ENCODE measurements at places on chromosomes 6 and 20.

GRCh38 chr6:153553627-153554026, 422.5 kb upstream of the RGS17 start:
- DNase-seq, result peak; percentile 15

DNA sequence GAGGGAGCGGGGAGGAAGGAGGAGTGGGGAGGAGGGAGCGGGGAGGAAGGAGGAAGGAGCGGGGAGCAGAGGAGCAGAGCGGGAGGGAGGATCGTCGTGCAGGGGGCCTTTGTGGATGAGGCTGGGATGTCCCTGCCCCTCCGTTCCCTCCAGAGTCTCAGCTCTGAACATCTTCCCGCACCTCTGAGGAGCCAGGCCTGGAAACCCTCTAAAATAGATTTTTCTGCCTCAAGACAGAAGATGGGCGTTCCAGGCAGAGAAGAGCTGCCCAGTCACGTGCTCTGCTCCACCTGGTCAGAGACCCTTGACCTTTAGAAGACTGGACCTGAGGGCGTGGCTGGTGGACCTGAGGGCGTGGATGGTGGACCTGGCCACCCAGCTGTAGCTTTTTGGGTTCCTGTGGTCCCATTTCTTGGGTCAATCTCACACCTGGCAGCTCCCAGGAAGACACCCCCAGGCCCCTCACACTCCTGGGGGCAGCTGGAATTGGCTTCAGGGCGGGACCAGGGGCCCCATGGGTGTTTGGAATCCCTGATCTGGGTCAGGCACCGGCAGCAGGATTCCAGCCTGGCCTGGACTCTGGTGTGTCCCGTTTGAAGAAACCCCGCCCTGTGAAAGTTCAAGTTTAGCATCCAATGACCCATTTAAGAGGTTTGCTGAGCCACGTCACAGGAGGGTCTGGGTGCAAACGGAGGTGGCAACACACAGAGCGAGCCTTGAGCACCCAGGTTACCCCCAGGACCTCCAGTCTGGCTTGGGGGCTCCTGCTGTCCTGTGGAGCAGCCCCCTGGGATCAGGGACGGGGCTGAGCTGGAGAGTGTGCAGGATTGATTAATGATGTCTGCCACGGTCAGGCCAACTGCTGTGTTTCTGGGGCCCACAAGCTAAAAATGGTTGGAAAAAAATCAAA, 96.9 kb upstream of the BHLHE23 start:
- DNase-seq, result no peak

DNA sequence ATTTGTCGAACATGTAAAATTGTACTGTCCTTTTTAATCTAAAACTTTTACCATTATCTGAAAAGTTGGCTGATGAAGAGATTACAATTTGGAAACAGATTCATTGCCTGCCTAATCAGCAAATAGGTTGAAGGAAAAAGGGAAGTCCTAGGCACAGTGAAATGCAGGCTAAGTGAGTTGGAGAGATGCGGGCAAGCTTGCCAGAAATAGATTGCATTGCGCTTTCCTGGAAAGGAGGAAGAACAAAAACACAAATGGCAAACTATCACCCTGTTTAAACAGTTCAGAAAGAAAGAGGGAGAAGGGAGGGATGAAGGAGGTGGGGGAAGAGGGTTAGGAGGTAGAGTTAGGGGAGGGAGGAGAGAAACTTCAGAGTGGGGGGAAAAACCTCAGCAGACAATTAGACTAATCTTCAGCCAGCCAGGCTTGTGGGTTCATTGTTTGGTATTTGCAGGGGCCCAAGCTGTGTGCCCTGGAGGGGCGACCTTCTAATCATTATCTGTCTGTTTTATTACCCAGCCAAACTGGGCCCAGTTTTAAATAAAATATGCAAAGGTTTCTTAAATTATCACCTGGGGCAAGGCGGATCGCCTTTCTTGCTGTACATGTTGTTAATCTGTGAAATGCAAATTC, 465.2 kb downstream of the TFAP2B start:
- no peak for DNase-seq

- no peak for DNase-seq
These were observed 1.6 kb downstream of the CEP43 start for GRCh38 chr6:167000759-167001158.

- DNase-seq, result no peak
These were observed 14.2 kb downstream of the PPP1R14C start for GRCh38 chr6:150157081-150157480.

DNA sequence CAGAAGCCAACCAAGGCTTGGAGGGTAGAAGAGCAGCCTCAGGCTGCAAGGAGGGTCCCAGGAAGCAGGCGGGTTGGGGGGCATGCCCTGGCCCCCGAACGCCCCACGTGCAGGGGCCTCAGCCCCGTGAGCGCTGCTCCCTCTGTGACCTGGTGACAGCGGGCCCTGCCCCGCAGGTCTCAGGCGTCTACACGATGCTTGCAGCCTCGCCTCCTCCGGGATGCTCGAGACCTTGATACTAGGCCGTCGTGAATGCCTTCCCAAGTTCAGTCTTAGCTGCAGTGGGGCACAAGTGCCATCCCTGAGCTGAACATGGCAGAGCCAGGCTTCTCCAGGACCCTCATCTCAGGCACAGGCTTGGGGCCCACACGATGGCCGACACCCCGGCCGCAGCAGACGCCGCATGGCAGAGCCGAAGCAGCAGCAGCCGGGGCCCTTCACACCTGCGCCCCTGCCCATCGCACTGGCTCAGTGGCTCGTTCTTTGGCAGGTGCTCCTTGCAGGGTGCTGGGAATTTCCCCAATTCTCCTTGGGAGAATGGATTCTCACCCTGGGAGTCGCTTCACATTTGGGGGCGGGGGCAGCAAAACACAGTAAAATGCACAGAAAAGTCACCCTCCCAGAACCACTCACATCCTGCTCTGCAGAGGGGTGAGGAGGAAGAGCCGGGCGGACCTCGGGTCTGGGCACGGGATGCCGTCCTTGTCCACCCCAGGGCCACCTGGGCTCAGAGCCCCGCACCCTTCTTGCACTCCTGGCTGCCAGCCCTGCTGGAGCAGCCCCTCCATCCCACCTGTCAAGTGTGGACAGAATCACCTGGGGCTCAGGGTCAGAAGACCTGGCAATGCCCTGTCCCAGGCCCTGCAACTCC, 161.8 kb downstream of the DLL1 start:
- no peak for DNase-seq

- DNase-seq, result no peak
These were observed 255.5 kb downstream of the TAF4 start for GRCh38 chr20:61810066-61810737.

DNA sequence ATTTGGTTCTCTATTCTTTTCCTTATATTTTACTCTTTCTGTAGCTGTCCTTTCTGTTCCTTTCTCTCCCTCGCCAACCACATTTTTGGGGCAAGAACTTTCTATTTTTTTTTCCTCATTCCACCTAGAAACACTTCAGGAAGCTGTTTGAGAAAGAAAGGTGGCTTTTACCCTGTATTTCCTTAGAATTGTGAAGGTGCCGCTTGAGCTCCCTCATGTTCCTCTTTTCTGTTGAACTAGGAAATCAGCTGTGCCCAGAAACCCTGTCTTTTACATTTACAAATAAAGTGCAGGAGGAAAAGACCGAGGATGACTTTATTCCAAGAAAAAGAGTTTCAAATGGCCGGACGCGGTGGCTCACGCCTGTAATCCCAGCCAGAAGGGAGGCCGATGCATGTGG, 38.2 kb downstream of the OR2B2 start:
- DNase-seq, result no peak

DNA sequence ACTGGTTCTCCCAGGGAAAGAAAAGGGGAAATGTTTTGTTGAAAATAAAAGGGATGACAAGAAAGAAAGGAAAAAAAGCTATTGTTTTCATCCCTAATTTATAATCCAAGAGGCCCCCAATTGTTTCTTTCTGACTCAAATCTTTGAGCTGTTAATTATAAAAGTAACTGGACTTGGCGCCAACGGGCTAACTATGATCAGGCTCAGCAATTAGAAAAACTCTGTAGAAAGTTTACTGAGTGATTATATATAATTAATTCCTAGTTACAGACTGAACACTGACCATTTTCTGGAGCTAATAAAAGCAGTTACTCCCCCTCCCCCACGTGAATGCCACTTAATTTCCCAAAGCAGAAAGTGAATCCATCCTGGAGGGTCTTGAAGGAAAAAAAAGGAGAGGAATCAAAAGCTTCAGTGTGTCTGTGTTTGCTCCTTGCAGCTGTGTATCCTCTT, 3.2 kb downstream of the ZMYND8 start:
- DNase-seq, result no peak

- DNase-seq, result no peak
These were observed 42.9 kb upstream of the BHLHE23 start for GRCh38 chr20:63049561-63050221.

- no peak for DNase-seq
These were observed 325.6 kb downstream of the BTBD3 start for GRCh38 chr20:12243327-12243726.

DNA sequence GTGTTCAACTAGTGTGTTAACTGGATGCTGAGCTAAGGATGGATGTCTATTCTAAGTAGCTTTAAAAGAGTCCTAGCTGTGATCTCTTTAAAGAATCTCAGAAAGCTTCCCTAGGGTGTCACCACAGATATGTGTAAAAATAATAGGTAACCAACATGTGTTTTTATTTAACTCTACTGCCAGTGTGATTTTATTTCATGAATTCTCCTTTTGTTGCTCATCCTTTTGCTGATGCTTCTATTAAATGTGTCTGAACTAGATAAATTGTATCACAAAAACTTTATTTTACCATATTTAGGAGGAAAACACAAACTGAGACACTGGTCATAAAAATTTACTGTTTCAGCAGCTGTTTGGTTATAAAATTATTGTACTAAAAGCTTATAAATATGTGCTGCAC, 809.4 kb upstream of the CITED2 start:
- no peak for DNase-seq

DNA sequence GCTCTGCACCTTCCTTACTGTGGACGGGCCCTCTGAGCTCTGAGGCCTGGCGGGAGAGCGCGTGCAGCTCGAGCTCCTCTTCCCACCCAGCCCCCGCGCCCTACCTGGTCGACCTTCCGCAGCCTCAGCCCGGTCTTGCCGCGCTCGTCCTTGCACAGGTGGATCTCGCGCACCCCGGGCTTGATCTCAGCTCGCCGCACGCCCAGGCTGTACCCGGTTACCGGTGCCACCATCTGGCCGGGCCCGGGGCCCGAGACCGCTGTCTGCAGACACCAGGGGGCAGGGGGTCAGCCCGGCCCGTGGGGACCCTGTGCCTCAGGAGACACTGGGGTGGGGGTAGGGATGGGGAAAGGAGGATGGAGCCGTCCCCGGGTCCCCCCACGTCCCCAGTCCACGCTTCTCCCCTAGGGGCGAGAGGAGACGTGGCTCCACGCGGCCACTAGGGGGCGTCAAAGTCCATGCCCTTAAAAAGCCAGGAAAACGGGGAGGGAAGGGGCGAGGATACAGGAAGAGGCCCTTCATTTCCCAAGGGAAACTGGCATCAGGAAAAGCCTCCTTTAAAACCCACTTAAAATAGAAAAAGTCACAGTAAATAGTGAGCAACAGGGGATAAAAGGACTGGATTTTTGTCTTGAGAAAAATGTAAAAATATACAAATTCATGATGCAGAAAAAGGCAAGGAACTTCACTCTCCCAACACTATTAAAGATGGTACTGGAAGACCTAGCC, 15.5 kb downstream of the SDCBP2 start:
- DNase-seq, result peak; percentile 89

DNA sequence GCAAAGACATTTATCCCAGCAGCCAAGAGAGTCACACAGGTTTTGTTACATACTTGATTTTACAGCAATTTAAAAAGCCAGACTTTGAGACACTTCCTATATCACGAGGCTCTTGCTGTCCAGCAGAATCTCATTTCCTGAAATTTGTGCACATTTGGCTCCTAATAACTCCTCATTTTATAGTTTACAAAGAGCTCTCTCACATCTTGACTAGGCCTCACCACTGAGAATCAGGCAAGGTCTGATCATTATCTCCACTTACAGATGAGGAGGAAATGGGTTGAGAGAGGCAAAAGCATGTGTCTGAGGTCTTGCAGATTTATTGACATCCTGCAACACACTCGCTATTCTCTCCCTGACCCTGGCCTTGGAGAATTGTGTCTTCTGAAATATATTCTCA, 426.8 kb downstream of the MAFB start:
- no peak for DNase-seq

DNA sequence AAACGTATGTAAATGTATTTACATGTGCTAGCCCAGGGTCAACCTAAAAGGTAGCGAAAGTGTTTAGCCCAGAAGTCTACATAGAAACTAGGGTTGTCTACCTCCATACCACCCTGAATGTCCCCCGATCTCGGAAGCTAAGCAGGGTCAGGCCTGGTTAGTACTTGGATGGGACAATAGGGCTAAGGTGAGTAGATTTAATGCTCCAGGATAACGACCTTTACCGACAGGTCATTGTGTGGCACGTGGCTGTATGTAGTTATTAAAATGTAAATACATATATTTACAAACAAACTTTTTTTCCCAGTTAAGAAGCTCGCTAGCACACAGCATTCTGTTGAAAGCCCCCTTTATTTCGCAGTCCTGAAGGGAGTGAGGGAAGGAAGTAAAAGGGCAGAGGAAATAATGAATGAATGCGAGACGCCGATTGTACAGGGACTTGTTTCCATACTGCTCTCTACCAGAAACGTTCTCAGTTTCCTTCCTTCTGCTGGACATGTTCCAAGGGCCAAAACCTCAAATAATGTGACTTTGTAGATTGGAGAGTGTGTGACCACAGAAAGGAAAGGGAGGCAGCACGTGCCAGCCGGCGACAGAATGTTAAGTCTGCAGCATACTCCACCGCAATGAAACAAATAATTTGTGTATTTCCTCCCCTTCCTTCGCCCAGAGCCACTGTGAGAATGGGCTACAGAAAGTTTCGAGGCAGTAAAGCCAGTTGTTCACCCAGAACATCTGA, 612 bp downstream of the ADAT2 start:
- DNase-seq, result peak; percentile 18

DNA sequence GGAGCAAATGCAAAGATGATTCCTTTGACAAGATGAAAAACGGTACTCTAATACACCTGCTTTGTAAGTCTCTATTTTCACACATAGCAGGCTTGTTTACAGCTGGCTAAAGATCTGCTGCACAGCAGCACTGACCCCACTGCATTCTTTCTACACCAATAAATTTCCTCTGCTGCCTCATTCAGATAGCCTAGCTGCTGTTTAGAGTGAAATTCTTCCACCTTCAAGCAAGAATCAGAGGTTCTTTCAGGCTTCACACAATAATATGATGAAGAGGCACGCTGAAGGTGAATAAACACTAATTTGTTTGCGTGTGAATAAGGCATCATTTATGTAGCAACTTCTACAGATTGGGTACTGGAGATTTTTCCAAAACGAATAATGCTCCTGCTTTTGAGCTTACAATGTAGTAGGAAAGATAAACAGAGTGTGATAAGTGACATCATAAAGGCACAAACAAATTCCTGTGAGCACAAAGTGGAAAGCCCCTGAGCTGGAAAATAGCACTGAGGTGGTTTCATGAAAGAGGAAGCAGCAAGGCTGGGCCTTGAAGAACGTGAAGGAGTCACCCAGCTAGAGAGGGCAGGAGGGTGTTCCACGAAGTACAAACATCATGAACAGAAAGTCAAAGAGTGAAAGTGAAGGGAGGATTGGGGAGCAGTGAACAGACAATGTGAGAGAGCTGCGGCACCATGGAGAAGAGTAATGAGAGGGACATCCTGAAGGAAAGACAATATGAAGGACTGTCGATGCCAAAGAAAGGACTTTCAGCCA, 543.4 kb downstream of the CD83 start:
- DNase-seq, result no peak
